ENCODE measurements at places on chromosomes 2 and 18.

- no peak for DNase-seq
These were observed 22.1 kb downstream of the MLPH start for GRCh38 chr2:237509151-237509550.

DNA sequence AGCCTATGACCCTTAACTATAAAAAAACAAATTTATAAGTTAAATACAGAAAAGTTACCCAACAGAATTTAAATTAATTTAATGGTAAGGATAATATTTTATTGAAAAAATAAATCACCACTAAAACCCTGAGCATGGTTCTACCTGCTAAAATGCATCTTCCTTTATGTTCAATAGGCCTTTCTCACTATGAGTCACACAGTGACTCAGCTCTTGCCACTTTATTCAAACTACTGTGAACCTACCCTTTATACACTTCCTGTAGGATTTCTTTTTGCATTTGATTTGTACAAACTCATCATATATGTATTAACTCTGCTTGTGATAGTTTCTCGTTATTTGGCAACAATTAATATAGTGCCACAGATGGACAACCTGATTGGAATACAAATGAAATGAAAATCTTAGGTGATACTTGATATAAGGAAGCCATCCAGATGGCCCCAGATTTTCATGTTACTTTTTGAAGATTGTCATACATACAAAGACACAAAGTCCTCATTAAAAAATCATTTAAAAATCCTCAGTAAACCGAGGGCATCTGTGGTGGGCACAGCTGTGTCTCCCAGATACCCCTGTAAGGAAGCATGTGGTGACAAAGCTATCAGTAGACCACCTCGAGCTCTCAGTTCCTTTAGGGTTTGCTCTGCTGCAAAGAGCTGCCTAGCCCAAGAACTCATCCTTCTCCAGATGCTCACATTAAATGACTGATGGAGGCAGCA, 55.2 kb upstream of the COBLL1 start:
- no peak for DNase-seq

DNA sequence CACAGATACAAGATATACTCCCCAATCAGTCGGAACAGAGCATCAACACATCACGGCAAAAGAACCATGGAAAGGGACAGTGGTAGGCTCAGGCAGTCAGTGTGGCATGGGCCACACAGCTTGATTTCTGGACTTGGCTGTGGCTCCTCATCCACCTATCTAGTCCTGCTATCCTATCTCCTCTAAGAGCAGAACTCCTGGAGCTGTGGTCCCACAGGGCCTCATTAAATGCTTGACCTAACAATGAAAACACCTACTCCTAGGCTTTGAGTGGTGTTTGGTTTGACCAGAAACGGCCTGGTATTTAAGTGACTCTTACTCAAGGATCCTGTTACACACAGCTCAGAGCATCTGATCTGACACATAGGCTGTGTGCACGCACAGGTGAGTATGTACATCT, 33.6 kb upstream of the SMAD2 start:
- DNase-seq: no peak

DNA sequence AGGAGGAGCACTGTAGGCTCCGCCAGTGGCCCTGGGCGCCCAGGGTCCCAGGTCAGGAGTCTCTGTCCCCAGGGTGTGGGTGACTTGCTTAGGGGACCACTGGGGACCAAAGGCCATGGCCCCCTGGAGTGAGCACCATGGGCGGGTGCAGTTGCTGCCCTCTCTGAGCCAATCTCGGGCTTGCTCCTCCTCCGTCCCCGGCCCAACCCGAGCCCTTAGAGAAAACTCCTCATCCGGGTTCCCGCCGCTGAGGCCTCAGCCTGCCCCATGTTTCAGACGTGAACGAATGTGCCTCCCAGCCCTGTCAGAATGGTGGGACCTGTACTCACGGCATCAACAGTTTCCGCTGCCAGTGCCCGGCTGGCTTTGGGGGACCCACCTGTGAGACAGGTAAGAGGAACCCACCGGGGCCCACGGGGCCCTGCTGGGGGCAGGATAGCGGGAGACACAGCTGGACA, 38.6 kb downstream of the SNED1 start:
- no peak for DNase-seq

DNA sequence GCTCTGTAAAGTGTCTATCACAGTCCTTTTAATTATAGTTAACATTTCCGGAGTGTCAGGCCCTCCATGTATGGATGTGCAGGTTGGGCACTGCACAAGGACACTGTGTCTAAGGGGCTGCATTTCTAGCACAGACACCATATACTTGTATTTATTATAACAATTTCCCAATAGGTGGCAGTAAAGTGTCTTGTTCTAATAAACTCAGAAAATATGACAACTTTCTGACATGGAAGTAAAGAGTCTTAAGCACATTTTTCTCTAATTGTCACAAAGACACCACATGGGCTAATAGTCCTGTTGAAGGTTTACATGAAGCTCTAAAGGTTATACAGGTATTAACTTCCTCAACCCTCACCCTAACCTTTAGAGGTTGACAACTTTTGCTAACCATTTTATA, 156.6 kb downstream of the DYSF start:
- DNase-seq: no peak

DNA sequence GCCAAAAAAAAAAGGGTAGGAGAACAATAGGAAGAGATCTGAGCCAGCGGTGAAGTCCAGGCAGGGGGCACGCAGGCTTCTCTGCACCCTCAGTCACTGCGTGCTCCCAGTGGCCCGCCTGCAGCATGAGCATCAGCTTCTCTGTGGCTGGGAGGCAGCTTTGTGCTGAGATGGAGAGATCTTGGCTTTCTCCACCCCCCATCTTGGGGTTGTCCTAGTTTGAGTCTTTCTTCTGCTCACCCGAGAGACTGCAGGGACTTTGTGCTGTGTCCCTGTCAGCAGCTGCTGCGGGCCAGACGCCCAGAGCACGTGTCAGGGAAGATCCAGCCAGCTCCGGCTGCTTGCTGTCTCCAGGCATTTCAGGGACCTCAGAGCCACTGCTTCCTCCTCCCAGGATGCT, 20.3 kb downstream of the TRAPPC12 start:
- no peak for DNase-seq

DNA sequence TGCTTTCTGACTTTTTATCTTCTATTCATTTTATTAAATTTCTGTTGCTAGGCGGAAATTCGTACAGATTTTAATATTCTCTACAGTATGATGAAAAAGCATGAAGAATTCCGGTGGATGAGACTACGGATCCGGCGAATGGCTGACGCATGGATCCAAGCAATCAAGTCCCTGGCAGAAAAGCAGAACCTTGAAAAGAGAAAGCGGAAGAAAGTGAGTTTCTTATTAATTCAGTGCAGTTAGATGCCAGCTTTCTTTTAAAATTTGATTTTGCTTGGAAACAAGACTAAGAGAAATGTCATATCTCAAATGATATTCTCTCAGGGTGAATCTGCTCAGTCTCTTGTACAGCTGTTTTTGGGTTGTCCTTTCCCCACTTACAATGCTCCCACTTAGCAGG, 84.3 kb downstream of the MGAT5 start:
- no peak for DNase-seq

- DNase-seq: no peak
These were observed 73.6 kb downstream of the GTF3C3 start for GRCh38 chr2:196725882-196726281.

GRCh38 chr18:37612524-37613252, 47.1 kb upstream of the CELF4 start:
- no peak for DNase-seq

GRCh38 chr18:73060666-73061288, 193.0 kb upstream of the NETO1 start:
- no peak for DNase-seq

DNA sequence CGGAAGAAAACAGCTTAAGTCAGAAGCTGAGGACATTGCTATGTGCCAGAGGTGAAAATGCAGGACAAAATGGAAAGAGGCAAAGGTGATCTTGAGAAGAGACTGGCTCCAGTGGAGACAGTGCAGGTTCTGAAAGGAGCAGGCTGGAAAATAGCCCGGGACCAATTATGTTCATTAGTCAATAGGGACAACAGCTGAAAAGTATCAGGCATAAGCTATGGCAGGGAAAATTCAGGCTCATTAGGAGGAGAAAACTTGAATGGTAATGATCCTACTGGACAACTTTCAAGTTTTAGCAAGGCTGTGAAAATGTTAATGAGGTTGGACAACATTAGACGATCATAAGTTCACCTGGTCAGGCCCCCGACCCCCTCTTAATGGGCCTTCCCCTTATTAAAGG, 60.2 kb downstream of the GALNT14 start:
- DNase-seq: no peak

- DNase-seq: no peak
These were observed 1.2 kb downstream of the TMEM200C start for GRCh38 chr18:5893956-5894610.

- no peak for DNase-seq
These were observed 126.0 kb upstream of the MSH6 start for GRCh38 chr2:47656715-47657600.

GRCh38 chr2:237557633-237558015, 8.8 kb upstream of the PRLH start:
- DNase-seq: no peak

GRCh38 chr2:46887028-46887885, 28.3 kb downstream of the MCFD2 start:
- DNase-seq: no peak

GRCh38 chr2:160820691-160821090, 327.1 kb upstream of the RBMS1 start:
- DNase-seq: no peak

DNA sequence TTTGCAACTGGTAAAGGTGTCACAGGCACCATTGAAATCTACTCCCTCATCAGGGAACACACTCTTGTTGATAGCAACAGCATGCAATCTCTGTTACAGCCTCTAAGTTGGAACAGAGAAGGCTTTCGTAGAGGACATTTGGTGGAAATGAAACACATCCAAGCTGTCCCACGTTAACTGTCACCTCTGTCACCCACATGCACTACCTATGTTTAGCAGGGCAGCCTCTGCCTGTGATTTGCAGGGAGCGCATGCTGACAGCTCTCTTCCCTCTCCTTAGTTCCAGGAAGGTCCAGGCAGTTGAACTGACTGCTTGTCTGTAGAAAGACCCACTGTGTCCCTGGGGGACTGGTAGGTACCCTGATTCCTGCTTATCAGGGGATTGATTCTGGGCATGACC, 306.8 kb downstream of the GBX2 start:
- DNase-seq: no peak

GRCh38 chr2:29841386-29842004, 79.9 kb downstream of the ALK start:
- DNase-seq: no peak

DNA sequence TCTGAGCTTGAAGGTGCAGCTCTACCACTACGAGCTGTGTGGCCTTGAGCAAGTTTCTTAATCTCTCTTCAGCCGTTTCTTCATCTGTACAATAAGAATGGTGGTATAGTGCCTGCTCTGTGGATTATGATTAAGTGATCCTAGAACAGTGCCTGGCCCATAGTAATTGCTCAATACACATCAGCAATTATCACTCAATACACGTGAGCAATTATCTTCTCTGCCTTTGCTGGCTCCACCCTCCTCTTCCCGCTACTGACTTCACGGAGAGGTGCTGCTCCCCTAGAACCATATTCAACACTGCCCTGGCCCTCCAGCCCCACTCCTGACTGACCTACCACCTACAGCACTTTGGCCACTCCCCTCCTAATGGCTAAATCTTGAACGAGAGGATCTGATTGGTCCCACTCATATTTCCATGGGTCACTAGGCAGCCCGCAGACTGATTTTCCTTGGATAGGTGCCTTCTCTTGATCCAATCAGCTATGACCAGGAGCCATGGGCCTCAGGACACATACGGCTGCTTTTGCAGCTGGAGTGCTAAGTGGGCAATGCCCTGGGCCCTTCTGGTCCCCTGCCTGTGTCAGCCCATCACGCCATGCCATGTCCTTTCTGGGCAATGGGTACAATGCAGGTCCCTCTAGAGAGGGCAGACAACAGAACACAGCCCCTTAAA, 77.5 kb downstream of the STPG4 start:
- no peak for DNase-seq

DNA sequence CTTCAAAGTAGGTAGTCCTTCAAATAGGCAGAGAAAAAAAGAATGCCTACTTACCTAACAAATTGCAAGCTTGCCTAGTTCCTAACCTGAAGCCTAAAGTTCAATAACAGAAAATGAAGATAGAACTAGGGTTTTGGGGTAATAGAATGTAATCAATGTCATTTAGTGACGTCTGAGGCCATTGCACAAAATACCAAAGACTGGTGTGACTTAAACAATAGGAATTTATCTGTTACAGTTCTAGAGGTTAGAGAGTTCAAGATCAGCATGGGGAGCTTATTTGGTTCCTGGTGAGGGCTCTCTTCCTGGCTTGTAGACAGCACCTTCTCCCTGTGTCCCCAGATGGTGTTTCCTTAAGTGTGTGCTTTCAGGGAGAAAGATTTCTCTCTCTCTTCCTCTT, 4.7 kb upstream of the NPC1 start:
- no peak for DNase-seq

DNA sequence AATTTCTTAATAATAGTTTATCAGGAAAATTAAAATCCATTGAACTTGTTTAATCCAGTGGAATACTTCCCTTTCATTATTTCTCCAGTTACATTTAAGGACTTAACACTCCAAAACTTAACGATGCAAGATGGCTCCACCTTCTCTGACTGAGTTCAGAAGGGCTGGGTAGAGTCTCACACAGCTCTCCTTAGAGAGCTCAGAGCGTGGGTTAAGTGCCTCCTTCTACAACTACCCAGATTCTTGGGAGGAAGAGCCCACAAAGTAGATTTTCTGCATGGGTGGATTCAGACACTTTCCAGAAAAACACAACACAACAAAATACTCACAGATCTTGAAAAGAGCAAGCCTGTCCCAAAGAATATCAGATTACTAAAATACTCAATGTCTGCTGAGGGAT, 130.6 kb downstream of the THADA start:
- DNase-seq: no peak

DNA sequence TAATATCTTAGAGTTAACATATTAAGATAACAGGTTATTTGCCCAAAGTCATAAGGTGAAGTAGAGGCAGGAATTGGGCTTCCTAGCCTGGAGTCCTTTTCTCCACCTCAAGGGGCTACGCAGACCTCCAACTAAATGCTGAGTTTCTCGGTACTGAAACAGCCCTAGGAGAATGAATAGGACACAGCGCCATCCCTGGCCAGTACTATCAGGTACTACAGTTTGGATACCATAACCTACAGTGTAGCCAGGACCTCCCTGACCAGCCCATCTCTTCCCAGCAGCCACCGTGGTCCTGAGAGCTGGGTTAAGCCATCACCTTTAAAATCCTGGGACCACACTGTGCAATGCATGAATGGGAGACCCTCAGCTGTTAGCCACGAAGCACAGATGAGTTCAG, 15.7 kb downstream of the CASP8 start:
- DNase-seq: no peak

DNA sequence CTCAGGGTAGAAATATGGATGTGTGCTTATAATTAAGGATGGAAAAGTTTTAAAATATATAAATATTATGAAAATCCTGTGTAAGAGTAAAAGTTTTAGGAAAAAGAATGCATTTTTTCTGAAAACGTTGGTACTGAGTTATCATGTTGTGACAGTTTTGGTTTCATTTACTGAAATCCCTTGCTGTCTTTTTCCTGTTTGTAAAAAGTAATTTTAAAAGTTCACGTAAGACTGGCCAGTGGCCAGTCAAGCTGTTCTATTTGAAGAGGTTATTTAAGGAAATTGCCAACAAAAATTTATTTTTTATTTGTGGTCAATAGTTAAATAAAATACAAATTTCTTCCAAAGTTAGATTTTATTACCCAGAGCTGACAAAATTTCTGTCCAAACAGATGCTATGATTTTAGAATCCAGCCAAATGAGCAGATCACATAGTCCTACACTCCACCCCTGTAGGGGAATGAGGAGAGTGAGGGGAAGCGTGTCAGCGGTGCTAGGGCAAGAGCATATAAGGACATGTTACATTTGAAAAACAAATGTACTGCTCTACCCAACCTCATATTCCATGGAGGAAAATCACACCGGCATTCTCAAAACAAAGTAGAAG, 297.8 kb upstream of the TFPI start:
- DNase-seq: no peak
